ENCODE measurements at places on chromosomes 12 and 14. TPM values are rescaled to one million over a fixed set of nuclear protein-coding genes. Genes with fewer than 3 reads are reported as not detected.

ASB8 gene
- total RNA-seq = 40.9 TPM

TBX3 gene
- total RNA-seq = 50.9 TPM

KRT3 gene
- not detected for total RNA-seq

UNC79 gene
- 0.18 TPM for total RNA-seq

OR4N5 gene
- total RNA-seq = not detected

SOX5 gene
- total RNA-seq = 14.0 TPM

TGM1 gene
- 5.9 TPM for total RNA-seq

NGB gene
- not detected for total RNA-seq

STAC3 gene
- total RNA-seq = 8.7 TPM

LRP1 gene
- total RNA-seq = 404 TPM

TDP1 gene
- total RNA-seq = 9.6 TPM

AQP6 gene
- 0.09 TPM for total RNA-seq

RNF212B gene
- not detected for total RNA-seq

PARPBP gene
- 1.7 TPM for total RNA-seq

DMAC2L gene
- 19.6 TPM for total RNA-seq

GLS2 gene
- total RNA-seq = 4.8 TPM

DTX1 gene
- total RNA-seq = 6.8 TPM

CLIP1 gene
- 78.2 TPM for total RNA-seq

TAS2R46 gene
- 1.7 TPM for total RNA-seq

GPR84 gene
- 0.65 TPM for total RNA-seq

ENDOU gene
- total RNA-seq = not detected

PPM1H gene
- 6.8 TPM for total RNA-seq

MYF6 gene
- not detected for total RNA-seq

COX8C gene
- total RNA-seq = not detected

A2M gene
- 1,832 TPM for total RNA-seq

SYT1 gene
- 0.95 TPM for total RNA-seq

CPM gene
- total RNA-seq = 224 TPM

CPNE6 gene
- not detected for total RNA-seq

DPY19L2 gene
- 3.2 TPM for total RNA-seq

GAPDH gene
- 766 TPM for total RNA-seq

DCP1B gene
- total RNA-seq = 12.4 TPM

FICD gene
- total RNA-seq = 8.3 TPM

DHH gene
- total RNA-seq = 1.5 TPM

GARIN6 gene
- total RNA-seq = not detected

PCED1B gene
- 13.4 TPM for total RNA-seq

ACSM4 gene
- not detected for total RNA-seq

DIO2 gene
- 0.62 TPM for total RNA-seq

REC8 gene
- total RNA-seq = 18.4 TPM

ANKS1B gene
- total RNA-seq = 4.0 TPM

LRTM2 gene
- total RNA-seq = not detected

SYNE3 gene
- total RNA-seq = 22.4 TPM
